ENCODE measurements at places on chromosomes 1 and 21. TPM values are rescaled to one million over a fixed set of nuclear protein-coding genes. Genes with fewer than 3 reads are reported as not detected.

GRCh38 chr1:155124503-155125463 lies 2.9 kb upstream of the EFNA1 start:
- DNase-seq = no peak

GRCh38 chr1:111275079-111275478 lies 15.6 kb upstream of the CHIA start:
- peak; percentile 69 for DNase-seq

NUP210L gene
- total RNA-seq = 0.12 TPM

GRCh38 chr21:16241479-16241963 lies 511.7 kb downstream of the USP25 start:
- DNase-seq = no peak

ACOT11 gene
- 0.99 TPM for total RNA-seq

- no peak for DNase-seq
These were observed 14.0 kb upstream of the GBP5 start for GRCh38 chr1:89286549-89287180.

DNA sequence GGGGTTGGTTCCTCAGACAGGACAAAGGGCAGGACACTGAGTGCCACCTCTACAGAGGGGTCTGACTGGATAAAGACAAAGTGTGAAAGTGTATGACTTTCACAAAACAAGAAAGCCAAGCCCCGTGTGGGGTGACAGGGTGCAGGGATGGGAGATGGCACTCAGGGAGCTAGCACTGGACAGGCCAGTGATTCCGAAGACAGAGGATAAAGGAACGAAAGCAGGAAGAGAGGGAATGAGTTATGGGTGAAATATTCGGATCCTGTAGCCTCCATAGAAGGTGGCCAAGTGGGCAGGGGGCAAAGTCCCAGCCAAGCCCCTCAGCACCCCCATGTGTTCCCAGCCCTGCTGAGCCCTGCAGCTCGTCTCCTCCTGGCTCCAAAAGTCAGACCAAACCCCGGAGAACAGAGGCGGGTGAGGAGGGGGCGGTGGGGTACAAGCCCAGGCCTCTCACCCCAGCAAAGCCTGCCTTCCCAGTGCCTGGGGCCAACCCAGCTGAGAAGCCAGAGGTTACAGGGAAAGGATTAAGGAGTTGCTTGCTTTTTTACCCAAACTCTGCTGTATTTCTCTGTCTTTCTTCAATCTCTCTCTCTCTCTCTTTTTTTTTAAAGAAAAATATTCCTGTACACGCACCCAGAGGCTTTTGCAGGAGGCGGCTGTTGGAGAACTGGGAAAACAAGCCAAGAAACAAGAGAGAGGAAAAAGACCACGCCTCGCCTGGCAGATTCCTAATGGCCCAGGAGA lies 14.0 kb upstream of the WASF2 start:
- DNase-seq = no peak

GRCh38 chr1:47280142-47280541 lies 33.8 kb downstream of the STIL start:
- DNase-seq = no peak

DNA sequence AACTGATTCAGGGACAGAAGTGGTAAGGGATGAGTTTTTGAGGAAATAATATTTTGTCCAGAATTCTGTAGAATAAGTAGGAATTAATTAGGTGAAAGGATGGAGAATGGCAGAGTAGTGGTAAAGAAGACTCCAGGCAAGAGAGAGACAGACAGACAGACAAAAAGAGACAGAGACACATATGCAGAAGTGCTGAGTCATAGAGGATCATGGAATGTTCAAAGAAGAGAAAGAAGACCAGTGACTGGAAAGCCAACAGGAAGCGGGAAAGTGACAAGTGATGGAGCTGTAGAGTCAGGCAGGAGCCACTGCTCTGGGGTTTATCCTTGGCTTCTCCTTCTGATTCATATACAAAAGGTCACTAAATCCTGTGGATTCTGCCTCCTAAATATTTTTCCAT lies 85.9 kb downstream of the UROD start:
- DNase-seq = no peak

GRCh38 chr1:51607681-51608095 lies 9.2 kb upstream of the OSBPL9 start:
- DNase-seq = no peak

DNA sequence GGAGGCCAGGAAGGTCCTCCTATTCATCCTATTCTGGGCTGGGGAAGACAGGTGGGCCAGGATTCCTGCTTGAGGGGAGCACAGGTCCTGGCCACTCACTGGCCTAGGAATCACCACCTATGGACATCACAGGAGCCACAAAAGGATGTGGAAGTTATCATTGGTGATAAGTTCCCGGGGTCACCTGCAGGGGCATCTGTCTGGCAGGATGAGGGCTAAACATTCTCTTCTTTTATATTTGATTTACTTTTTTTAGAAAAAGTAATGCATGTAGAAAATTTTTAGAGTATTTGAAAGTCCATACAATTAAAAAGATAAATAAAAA lies 33.2 kb upstream of the KIAA0040 start:
- no peak for DNase-seq

GRCh38 chr21:35090403-35090802 lies 41.3 kb upstream of the RUNX1 start:
- DNase-seq = no peak

TMEM269 gene
- total RNA-seq = 0.33 TPM

DNA sequence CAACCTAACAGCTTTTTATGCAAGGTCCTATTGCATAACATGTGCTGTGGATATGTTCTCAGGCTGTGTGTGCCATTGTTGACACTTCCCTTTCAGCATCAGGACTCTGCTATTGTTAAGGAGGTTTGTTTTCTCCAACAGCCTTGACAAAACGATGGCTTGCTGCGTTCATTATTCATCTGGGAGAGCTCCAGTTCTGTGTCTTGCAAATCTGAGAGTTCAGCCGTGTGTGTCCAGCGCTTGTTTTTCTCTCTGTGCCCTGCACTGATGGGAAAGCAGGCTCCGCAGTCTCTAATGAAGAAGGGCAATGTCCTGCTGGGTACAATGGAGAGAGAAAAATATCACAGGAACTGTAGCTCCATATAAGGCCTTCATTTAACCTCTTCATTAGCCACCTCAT lies 63.7 kb downstream of the CLDN17 start:
- no peak for DNase-seq

- no peak for DNase-seq
These were observed 696.6 kb upstream of the BRINP3 start for GRCh38 chr1:191174298-191174697.

GRCh38 chr21:17660452-17660851 lies 47.8 kb upstream of the BTG3 start:
- no peak for DNase-seq

Data from activated CD4-positive, alpha-beta memory T cell treated with anti-CD3 and anti-CD28 coated beads for 36 hours (primary cell).